AG04450 (cell line): ENCODE measurements at places on chromosomes 5 and 9.

DNA sequence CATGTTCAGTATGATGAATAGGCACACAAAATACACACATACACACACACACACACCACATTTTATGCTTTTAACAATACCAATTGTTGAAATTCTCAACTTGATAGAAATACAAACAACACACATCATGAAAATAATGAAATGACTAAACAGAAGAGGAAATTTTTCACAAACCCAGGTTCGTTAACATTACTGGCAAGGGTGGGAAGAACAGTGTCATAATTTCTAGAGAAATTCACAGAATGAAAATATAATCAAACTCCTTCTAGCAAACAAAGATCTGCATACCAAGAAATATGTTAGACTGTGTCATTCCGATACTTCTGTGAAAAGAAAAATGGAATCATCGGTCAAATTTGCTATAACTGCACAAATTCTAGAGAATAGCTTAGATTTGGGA lies 41.9 kb downstream of the ST8SIA4 start:
- DNase-seq, result no peak

DNA sequence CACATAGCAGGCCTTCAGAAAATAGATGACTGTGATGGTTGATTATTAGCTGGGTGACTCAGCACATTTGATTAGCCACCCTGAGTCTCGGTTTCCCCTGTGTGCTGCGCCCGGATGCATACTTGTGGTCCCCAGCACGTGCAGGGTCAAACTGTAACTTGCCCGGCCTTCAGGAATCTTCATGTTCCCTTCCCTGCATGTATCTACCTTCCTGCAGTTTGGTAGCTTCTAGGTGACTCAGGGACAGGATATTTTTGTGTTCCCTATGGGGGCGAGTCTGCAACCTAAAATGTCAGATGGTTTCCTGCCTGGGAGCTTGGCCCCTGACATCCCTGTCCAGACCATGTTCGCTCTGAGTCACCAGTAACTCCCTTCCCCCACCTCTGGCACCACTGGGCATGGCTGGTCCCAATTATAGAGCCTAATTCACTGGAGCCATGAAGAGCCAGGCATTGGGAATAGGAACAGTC lies 13.2 kb downstream of the PTGS1 start:
- DNase-seq, result no peak

- no peak for DNase-seq
Observed at GRCh38 chr5:154523104-154523503, 45.1 kb upstream of the HAND1 start.

DNA sequence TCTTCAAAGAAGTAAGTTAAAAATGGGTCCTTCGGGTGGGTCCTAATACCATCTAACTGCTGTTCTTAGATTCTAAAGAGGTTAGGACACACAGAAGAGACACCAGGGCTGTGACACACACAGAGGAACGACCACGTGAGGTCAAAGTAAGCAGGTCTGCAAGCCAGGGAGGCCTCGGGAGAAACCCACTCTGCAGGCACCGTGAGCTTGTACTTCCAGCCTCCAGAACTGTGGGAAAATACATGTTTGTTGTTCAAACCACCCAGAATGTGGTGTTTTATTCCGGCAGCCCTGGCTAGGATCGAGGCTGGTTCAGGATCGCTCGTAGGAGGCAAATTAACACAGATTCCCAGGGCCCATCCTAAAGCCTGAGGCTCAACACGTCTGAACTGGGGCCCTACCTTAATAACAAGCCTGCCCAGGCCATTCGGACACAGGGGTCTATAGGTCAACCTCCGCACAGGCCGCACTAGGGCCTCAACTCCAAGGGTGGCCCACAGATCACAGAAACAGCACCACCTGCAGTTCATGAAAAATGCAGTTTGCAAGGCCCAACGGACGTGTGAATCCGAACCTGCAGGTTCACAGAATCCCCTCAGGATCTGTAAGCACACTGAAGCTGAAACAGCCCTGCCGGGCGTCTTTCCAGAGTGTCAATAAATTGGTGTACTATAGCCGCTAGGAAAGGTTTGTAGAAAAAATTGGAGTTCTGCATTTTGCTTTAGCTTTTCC lies 7.1 kb downstream of the MED10 start:
- DNase-seq, result no peak

DNA sequence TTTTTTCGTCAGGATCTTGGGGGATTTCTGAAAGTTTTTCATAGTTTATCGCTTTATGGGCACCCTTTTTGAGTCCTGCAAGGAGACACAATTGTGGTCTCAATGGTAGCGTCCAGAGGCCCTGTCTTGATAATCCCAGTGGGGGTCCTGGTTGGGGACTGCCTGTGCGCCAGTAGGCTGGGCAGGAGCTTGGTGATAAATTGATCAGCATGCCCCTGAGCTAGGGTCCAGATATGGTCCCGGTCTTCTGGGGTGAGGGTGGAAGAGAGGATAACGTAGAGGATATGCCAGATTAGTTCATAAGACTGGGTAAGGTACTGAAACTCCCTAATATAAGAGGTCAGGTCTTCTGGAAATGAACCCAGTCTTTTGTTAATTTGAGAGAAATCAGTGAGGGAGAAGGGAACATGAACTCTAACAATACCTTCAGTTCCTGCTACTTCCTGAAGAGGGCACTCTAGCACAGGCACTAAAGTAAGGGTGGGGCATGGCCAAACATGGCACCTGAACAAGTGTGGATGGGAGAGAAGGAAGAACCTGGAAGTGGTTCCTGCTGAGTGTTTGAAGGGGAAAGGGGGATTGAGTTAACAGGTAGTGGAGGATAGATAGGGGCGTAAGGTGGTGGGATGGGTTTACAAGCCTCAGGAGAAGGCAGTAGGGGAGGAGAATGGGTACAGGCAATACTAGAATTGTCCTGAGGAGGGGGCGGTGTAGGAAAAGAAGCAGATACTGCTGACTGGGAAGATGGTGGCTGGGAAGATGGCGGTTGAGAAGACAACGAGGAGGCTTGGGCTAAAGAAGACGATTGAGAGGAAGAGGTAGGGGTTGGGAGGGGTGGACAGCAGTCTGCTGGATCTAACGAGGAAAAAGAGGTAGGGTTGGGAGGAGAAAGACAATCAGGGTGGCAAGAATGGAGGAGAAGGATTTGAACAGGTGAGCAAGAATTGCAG lies 33.8 kb upstream of the ANXA2R start:
- no peak for DNase-seq
